ENCODE measurements at places on chromosomes 1 and 21.

- peak; percentile 36 for DNase-seq
Observed at GRCh38 chr1:158117854-158118704, 62.6 kb upstream of the CD1D start.

DNA sequence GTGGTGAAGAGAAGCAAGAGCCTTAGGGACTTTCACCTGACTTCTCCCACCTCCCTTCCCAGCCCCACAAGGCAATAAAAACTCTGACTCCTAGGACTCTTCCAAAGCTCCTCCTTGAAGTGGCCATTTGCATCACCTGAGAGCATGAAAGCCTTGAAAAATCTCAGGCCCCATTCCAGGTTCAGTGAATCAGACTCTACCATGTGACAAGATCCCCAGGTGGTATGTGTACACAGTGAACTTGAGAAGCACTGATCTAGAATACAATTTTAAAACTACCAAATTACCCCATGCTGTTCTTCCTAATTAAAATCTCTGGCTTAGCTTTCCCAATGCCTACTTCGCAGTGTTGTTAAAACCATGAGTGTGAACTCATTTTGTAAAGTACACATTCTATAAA is 195.1 kb upstream of the SAMSN1 start:
- no peak for DNase-seq

GRCh38 chr1:106185089-106185488 is 871.4 kb upstream of the PRMT6 start:
- no peak for DNase-seq

GRCh38 chr1:242435200-242435599 is 89.3 kb downstream of the PLD5 start:
- no peak for DNase-seq

DNA sequence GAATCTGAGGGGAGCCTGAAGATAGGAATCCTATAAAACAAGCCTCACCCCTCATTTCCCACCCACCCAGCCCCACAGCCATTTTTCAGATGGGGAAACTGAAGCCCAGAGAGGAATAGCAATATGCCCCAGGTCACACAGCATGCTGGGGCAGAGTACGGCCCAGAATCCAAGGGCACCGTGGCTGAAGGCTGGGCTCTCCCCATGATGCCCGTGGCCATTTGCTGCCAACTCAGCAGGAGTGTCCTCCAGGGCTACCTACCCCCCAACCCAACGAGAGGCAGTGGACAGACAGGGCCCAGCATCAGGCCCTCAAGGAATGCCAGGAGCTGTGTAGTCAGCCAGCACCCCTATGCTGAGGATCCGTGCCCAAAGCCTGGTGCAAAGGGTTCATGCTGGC is 8.5 kb downstream of the COL16A1 start:
- DNase-seq, result no peak

- no peak for DNase-seq
Observed at GRCh38 chr1:237140986-237141385, 99.0 kb downstream of the RYR2 start.

DNA sequence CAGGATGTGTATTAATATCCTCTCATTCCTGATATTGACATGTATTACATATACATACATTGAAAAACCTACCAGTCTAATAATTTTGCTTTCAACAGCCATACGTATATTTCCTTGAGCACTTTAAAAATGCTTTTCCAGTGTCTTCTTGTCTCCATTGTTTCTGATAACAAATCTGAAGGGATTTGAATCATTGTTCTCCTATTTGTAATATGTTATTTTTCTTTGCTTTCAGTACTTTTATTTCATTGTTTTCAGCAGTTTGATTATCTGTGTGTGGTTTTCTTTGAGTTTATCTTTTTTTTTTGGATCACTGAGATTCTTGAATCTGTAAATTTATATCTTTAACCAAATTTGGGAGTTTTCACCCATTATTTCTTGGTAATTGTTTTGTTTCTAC is 65.3 kb downstream of the RABGAP1L start:
- no peak for DNase-seq

GRCh38 chr1:115865704-115866380 is 24.9 kb upstream of the NHLH2 start:
- DNase-seq, result peak; percentile 61

GRCh38 chr1:152398812-152399698 is 15.0 kb downstream of the CRNN start:
- peak; percentile 10 for DNase-seq

- no peak for DNase-seq
Observed at GRCh38 chr1:203321273-203322052, 16.1 kb downstream of the BTG2 start.

GRCh38 chr1:243705585-243705984 is 144.5 kb downstream of the AKT3 start:
- DNase-seq, result no peak
